ENCODE measurements at places on chromosomes 11 and 22.

- no peak for DNase-seq
Observed at GRCh38 chr11:8040261-8040920, 40.6 kb upstream of the TUB start.

DNA sequence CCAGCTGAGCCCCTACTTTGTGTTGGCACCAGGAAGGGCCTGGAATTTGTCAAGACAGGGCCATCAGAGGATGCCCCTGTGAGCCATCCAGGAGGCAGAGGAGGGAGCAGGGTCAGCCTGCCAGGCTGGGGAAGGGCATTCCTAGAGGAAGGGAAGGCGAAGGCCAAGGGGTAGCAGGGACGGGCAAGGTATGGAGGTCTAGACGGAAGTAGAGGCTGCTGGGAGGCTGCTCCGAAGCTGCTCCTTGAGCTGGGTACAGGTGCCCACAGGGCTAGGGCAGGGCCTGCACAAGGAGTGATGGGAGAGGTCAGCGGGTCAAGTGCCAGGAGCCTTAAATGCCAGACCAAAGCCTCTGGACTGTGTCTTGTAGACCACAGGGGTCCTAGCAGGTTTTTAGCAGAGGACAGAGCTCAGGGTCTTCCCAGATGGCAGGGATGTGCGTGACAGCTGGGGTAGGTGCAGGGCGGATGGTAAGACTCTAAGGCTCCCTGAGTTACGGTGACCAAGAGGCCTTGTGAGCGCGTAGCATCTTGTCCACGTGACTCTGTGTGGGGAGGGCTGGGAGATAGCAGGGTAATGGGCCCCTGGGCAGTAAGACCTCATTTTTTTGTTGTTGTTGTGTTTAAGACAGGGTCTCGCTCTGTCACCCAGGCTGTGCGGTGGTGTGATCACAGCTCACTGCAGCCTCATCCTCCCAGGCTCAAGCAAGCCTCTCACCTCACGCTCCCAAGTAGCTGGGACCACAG lies 31.7 kb upstream of the CSNK1E start:
- no peak for DNase-seq

GRCh38 chr11:123357353-123357989 lies 72.6 kb upstream of the GRAMD1B start:
- no peak for DNase-seq

GRCh38 chr11:80524349-80524748 lies 1083.5 kb upstream of the TENM4 start:
- no peak for DNase-seq

DNA sequence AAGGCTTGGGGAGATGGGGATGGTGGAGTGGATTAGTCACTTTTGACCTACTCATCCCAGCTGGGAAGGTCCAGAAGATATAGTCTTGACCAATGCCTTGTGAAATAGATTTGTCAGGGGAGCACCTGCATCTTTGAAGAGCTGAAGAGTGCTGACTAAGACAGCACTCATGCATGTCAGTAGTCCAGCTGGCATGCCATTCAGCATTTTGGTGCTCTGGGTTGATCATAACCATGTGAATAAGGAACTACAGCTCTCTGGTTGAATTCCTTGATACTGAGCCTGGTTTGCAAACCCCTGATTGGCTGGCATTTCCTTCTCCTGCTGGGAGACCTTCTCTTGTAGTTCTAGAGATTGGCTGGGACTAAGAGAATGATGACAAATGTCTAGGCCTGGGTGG lies 106.8 kb upstream of the ALX4 start:
- no peak for DNase-seq
